ENCODE measurements at places on chromosomes 7 and 10.

DNA sequence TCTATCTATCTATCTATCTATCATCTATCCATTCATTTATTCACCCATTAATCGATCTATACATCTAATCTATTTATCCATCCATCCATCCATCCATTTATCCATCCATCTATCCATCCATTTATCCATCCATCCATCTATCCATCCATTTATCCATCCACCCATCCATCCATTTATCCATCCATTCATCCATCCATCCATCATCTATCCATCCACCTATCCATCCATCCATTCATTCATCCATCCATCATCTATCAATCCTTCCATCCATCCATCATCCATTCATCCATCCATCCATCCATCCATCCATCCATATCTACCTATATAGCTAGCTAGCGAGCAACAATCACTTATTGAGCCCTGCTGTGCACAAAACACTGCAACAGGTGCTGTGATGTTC is 953.1 kb upstream of the ZNF722 start:
- no peak for DNase-seq

- no peak for DNase-seq
These were observed 185.8 kb downstream of the SNX10 start for GRCh38 chr7:26477381-26477990.

DNA sequence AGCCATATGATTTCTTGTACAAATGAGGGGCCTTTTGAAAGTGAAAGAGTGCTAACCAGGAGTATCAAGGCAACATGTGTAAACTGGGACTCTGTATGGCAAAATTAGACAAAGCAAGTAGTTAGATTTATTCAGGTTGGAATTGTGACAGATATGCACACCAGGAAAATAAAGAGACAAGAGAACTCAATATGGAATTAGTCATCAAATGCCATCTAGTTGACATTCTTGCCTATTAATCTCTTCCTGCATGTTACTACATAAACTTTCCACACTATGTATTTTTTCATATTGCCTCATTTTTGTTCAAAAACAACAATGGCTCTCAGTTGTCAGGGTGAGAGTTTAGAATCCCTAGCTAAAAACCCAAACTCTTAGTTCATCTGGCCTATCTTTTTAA is 799.0 kb downstream of the NRG3 start:
- no peak for DNase-seq

- DNase-seq, result no peak
These were observed 12.6 kb upstream of the PRDX3 start for GRCh38 chr10:119190954-119191785.

DNA sequence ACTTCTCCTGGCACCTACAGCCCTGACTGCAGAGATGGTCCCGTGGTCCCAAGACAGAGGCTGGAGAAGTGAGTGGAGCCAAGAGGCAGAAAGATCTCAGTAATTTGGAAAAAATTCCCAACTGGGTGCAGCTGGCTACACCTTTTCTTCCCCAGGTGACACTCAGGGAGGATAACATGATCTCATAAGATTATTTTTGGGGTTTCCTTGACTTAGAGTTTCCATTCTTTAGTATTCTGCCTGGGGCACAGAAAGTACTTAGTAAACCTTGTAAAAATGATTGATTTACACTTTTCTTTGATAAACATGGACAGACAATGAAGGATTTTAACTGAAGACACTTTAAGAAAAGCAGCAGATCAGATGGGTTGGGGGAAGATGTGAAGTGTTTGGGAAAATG is 38.6 kb downstream of the HECW1 start:
- no peak for DNase-seq

GRCh38 chr7:119571666-119572065 is 701.3 kb upstream of the KCND2 start:
- DNase-seq, result no peak

- no peak for DNase-seq
These were observed 35.6 kb upstream of the CNPY1 start for GRCh38 chr7:155581954-155582353.

DNA sequence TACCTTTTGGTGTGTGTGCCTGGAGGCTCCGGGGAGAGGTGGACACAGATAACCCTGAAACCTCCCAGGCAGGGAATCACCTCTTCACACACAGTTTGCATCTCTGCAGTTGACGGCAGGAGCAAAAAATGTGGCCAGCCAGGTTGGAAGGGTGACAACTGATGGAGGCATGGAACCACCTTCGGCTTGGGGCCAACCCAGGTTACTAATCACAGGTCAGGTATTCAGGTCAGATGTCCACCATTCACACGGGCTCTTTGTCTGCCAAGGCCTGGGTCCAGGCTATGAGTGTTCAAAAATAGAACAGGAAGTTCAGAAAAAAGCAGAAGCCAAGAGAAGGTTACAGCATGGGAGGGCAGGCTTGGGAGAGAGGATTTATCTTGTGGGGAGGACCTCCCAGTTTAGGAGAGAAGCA is 137.2 kb upstream of the EFCAB10 start:
- no peak for DNase-seq

GRCh38 chr7:100022621-100023020 is 7.2 kb downstream of the ZKSCAN1 start:
- no peak for DNase-seq

DNA sequence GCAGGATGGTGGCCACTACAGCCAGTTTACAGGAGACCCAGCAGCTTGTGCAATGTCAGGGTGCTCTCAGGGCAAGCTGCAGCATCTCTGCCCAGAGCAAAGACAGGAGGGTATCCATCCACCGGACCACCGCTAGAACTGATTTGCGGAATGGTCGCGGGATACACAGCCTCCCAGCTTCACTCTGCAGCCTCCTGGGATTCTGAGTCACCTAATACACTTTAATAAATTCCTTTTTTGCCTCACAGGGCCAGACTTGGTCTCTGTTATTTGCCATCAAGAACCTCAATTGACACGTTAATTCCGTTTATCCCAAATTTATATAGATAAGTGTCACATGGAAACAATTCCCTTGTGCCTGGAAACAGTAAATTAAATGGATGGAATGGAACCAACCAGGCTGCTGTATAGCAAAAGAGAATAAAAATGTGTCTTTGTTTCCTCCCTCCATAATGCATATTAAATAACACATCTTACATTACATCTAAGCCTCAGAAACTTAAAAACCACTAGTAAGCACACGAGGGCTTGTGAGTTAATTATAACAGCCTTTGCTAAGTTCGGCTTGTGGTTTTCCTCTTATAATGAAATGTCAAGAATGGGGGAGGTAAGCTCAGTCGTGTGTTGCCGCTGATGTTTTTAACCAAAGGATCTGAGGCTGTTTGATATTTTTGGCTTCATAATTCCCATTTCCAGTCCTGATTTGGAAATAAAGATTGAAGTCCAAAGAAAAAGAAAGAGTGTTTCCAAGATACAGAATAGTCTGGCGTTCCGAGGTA is 52.1 kb downstream of the ADRB1 start:
- no peak for DNase-seq

- DNase-seq, result no peak
These were observed 15.3 kb upstream of the KCNIP2 start for GRCh38 chr10:101858723-101859500.

- DNase-seq, result no peak
These were observed 7.6 kb upstream of the BPGM start for GRCh38 chr7:134639061-134639460.

DNA sequence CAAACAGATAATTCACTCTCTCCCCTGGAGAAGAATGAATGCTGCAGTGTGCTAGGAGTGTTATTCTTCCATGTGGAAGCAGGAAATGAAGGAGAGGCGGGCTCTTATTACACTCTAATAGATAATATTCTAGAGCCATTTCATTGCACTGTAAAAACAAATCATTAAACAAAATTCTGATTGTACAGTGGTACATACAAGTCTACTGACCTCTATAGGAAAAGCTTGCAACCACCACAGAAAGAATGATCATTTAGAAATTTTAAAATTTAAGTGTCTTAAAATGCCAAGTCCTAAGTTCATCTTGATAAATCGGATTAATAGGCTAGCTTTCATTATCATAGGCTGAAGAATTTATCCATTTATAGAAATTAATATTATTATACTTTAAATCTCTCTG is 960.3 kb upstream of the LRRN3 start:
- no peak for DNase-seq

DNA sequence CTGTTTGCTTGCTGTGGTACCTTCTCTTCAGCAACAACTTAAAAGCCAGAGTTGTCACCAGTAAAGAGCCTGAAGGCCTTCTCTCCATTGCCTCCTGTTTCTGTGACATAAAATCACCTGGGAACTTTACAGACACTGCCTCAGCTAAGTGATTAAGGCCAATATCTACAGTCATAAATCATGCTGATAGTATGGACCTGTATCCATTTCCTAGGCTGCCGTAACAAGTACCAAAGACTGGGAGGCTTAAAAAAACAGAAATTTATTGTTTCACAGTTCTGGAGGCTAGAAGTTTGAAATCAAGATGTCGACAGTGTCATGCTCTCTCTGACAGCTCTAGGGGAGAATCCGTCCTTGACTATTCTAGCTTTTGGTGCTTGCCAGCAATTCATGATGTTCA is 108.4 kb upstream of the UNC5B start:
- no peak for DNase-seq

GRCh38 chr7:100126239-100126930 is 382 bp upstream of the MBLAC1 start:
- no peak for DNase-seq

GRCh38 chr10:3828404-3829155 is 43.6 kb upstream of the KLF6 start:
- DNase-seq, result no peak

DNA sequence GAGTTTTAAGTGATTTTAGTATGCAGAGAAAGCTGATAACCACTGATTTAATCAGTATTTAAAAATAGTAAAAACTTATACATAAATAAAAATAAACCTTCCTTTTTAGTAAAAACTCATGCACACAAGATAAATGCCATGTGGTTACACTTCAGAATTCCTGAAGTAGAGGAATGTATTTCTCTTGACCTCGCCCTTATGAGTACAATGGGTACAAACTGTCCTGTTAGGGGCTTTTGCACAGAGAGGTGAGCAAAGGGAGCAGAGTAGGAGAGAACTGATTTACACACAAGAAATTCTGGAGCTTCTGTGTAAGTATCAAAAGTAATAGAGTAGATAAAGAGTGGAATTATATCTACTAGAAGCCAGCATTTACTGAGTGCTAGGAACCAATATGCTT is 279.6 kb downstream of the PPP1R3A start:
- DNase-seq, result no peak

DNA sequence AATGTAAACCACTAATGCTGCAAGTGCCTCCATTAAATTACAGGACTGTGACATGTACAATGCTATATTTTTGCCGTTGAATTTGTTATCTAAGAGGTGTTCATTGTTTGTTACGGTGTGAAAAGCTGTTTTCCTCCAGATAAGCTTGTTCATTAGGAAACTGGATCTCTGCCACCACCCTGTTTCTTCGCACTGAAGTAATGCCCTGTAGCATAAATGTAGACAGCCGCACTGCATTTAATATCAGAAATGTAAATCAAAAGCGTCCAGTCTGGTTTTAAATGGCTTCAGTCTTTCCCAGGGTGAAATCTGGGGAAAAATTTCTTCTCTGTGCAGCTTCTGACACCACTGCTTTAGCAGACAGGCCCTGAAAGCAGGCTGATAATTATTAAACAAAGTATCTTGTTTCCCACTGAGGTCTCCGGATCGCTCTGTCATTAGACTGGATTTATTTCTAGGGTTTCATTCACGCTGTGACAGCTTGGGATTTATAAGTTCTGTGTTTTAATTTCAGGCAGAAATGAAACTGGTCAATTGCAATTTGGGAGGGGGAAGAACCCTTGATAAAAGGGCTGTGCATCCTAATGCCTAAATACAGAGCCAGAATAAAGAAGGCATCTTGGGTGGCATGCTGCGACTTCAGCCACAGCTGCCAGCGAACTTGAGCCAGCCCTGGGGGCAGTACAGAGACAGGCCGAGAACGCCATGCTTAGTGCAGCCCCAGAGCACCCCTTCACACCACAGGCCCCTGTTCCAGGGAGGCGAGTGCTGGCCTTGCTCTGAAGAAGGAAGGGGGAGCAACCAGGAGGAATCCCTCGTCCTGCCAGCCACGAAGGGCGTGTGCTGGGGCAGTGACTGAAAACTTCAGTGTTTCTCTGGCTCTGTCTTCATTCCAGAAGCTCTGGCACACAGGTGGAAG is 547.7 kb upstream of the GALNT17 start:
- DNase-seq, result no peak

- DNase-seq, result no peak
These were observed 5.9 kb downstream of the CPA2 start for GRCh38 chr7:130272381-130273080.

DNA sequence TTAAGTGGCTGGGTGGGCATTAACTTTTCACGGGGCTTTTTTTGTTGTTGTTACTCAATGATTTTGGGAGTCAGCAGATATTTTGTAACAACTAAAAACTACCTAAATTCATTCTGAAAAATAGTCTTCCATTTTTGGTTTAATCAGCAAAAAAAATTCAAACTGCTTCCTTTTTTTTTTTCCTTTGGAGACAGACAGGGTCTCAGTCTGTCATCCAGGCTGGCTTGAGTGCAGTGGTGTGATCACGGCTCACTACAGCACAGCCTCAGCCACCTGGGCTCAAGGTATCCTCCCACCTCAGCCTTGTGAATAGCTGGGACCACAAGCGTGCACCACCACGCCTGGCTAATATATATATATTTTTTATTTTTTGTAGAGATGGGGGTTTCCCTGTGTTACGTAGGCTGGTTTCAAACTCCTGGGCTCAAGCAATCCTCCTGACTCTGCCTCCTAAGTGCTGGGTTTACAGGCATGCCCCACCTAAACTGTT is 36.5 kb downstream of the SKIDA1 start:
- DNase-seq, result no peak

GRCh38 chr10:77555591-77556212 is 81.9 kb downstream of the KCNMA1 start:
- DNase-seq, result no peak

GRCh38 chr7:44291733-44292419 is 33.5 kb downstream of the CAMK2B start:
- no peak for DNase-seq

GRCh38 chr7:30162133-30162532 is 27.3 kb downstream of the MTURN start:
- DNase-seq, result no peak

- DNase-seq, result no peak
These were observed 24.3 kb downstream of the PTPN12 start for GRCh38 chr7:77561352-77561751.

DNA sequence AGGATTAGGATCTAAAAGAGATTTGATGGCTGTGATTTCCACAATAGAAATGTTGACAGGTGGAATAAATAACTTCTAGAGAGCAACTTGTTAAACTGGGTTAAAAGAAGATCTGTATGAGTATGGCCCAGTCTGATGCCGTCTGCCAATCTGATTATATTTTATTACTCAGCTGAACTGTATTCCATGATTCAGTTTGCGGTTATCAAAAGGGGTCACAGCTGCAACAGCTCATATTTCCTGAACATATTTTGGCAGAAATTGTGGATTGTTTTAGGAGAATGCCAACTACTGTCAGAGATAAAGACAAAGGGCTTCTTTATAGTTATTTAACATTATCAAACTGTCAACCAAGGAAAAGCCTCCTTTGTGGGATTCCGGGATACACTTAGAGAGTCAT is 244.8 kb upstream of the MINDY3 start:
- no peak for DNase-seq

- no peak for DNase-seq
These were observed 339.2 kb downstream of the DNAJB6 start for GRCh38 chr7:157676001-157676400.
